NCI-H1105 (cell line): ENCODE measurements at places on chromosomes 12 and 14.

GRCh38 chr14:25696176-25696575 lies 646.2 kb upstream of the STXBP6 start:
- DNase-seq: no peak

DNA sequence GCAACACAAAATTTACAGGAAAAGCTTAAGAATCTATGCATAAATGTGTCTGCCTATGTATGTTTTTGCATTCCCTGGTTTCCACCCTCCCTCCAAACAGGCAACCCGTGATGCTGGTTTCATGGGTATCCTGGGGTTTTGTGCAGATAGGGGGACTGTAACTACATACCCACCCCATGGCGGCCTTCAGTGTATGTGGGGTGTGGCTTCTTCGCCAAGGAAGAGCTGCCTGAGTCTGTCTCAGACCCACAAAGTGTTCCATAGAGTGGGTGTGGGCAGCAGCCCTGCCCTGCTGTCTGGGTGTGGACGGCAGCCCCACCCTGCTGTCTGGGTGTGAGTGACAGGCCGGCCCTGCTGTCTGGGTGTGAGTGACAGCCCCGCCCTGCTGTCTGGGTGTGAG lies 174.8 kb downstream of the ADGRD1 start:
- no peak for DNase-seq

DNA sequence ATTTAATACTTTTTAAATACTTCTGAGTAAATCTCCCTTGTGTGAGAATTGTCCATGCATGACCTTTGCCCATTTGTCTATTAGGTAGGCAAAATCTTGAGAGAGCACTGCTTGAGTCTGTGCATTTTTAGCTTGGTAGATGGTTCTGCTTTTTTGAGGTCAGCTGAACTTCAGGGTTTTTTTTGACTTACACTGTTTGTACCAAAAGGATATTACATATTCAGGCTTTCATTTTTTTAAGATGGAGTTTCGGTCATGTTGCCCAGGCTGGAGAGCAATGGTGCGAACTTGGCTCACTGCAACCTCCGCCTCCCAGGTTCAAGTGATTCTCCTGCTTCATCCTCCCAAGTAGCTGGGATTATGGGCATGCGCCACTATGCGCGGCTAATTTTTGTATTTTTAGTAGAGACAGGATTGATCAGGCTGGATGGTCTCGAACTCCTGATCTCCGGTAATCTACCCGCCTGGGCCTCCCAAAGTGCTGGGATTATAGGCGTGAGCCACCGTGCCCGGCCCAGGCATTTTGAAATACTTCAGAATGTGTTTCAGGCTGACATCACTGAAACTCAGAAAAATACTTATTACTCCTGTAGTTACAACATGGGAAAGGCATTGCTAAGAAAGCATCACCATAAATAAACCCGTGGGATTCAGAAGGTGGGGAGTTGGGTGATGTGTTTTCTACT lies 11.1 kb downstream of the RASSF3 start:
- no peak for DNase-seq

DNA sequence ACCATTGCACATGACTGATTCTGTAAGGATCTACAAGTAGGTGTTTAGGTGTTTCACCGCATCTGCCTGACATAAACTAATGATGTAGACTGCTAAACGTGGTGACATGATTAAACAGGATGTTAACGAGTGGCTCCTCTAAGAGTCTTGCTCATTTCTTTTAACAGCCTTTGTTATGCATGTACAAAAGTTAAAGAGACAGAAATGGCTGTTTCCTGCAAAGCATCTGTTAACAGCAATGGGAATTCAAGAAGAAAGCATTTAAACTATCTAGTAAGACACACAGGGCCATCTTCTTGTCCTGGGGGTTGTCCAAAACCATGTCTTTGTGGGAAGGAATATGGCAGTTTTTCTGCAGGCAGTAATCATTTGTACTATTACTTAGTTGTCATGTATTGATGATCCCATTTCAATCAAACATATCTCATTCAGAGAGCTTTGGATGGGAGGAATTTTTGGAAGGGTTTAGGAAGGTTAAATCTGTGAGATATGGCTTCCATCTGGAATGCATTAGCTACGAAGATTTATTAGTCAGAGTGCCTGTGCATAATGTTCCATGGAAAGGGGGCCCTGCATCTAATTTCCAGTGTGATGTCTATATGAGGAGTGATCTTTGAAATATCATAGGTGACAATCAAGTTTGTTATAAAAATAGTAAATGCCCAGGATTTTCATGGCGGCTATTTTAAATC lies 495.1 kb downstream of the EGLN3 start:
- DNase-seq: no peak

GRCh38 chr14:66405158-66405557 lies 81.0 kb upstream of the CCDC196 start:
- no peak for DNase-seq

- DNase-seq: no peak
These were observed 2.4 kb downstream of the PXN start for GRCh38 chr12:120262852-120263747.

DNA sequence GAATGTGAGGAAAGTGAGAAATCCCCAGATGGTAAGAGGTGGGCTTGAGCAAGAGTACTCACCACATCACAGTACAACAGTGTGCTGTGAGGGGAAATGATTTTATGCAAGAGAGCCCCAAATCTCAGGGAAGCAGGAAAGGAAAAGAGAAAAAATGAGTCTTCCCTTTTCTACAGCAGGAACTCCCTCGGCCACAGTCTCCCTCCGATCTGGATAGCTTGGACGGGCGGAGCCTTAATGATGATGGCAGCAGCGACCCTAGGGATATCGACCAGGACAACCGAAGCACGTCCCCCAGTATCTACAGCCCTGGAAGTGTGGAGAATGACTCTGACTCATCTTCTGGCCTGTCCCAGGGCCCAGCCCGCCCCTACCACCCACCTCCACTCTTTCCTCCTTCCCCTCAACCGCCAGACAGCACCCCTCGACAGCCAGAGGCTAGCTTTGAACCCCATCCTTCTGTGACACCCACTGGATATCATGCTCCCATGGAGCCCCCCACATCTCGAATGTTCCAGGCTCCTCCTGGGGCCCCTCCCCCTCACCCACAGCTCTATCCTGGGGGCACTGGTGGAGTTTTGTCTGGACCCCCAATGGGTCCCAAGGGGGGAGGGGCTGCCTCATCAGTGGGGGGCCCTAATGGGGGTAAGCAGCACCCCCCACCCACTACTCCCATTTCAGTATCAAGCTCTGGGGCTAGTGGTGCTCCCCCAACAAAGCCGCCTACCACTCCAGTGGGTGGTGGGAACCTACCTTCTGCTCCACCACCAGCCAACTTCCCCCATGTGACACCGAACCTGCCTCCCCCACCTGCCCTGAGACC lies 7.8 kb downstream of the ATN1 start:
- no peak for DNase-seq

- no peak for DNase-seq
These were observed 11.0 kb downstream of the RESF1 start for GRCh38 chr12:31970199-31970598.

DNA sequence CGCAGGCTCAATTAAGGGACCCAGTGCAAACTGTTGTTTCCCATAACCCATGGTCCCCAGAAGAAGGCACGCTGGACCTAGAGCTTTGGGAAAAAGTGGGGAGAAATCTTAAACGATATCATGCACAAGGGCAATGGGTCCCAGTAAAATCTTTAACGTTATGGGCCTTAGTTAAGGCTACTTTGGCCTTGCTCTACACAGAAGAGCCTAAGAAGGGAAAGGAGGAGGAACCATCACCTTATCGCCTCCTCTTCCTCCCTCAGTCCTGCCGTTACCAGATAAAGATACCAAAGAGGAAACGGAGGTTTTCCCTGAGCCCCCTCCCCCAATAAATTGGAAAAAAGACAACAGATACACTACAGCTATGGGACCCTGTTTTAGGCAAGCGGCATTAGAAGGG lies 116.9 kb downstream of the PPHLN1 start:
- DNase-seq: no peak

GRCh38 chr12:52871291-52872039 lies 22.7 kb upstream of the KRT78 start:
- no peak for DNase-seq

DNA sequence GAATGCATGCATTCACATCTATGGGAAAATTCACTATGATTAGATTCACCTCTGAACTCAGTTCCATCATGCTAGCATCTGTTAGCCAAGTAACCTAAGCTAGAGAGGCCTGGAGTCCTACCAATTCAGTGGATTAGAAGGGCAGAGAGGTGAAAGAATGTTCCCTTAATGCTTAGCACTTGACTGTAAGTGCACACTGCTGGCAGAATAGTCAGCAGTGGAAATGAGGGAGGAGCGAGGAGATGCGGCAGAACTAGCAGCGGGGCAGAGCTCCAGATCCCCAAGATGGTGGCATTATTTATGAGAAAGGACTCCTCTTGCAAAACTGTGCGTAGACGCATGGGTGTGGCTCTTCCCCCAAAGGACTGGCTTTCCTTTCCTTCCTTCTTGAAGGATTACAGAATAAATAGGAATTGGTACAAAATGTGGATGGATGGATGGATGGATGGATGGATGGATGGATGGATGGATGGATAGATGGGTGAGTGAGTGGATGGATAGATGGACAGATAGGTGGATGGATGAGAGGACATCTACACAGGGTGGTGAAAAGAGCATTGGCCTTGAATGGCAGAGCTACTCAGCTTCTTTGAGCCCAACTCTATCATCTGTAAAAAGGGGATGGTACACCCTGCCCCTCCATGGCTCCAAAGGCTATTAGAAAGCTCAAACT lies 227.2 kb downstream of the CHST11 start:
- no peak for DNase-seq

DNA sequence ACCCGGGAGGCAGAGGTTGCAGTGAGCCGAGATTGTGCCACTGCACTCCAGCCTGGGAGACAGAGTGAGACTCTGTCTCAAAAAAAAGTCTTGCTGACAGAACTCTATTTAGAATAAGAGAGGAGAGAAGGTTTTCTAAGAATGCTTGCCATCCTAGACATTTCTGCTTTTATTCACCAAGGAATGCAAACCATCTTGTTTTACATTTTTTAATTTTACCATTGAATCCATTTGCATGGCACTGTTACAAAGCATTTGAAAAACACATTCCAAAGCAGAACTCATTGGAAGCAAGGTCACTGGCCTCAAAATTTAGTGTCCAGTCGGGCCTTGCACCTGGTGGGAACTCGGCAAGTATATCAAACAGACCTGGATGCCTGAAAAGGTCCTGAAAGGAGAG lies 44.2 kb upstream of the RASSF3 start:
- no peak for DNase-seq
